Sigmoid colon (tissue), 7 donors: ENCODE measurements at places on chromosomes 7 and 10. TPM values are rescaled to one million over a fixed set of nuclear protein-coding genes. Genes with fewer than 3 reads are reported as not detected.

- H3K36me3 ChIP-seq = no peaks in the 10 kb centered on the region
- H3K27ac ChIP-seq = no peak overlapping the region
- DNase-seq = no peak
- no peak overlapping the region for H3K4me3 ChIP-seq
- no peaks in the 10 kb centered on the region for H3K4me1 ChIP-seq
- H3K27me3 ChIP-seq = no peaks in the 10 kb centered on the region
Observed at GRCh38 chr10:10730471-10731043, 287.1 kb upstream of the CELF2 start.

- H3K27me3 ChIP-seq = no peaks in the 10 kb centered on the region
- no peaks in the 10 kb centered on the region for H3K36me3 ChIP-seq
- no peak overlapping the region for H3K4me3 ChIP-seq
- DNase-seq = no peak
- no peak overlapping the region for H3K27ac ChIP-seq
Observed at GRCh38 chr10:62512732-62513475, 138.7 kb downstream of the ZNF365 start.

DNA sequence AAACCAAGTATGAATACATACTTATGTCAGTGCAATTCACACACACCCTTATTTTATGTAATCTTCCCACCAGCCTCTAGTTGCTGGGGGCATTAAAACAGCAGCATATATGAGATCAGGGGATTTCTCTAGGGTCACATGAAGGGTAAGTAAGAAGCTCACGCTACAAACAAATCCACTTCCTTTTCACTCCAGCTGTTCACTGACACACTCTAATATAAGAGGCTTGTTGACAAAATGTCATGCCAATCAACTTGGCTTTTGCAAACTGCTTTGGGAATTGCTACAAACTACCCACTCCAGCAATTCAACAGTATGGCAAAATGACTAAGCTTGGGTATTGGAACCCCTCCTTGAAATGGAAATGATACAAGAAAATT is 10.3 kb downstream of the FAM3C start:
- H3K27ac ChIP-seq = no peak overlapping the region
- H3K36me3 ChIP-seq = no peaks in the 10 kb centered on the region
- no peak for DNase-seq
- H3K27me3 ChIP-seq = no peaks in the 10 kb centered on the region

GRCh38 chr10:132589015-132589414 is 51.4 kb downstream of the INPP5A start:
- no peaks in the 10 kb centered on the region for H3K27me3 ChIP-seq
- no peaks in the 10 kb centered on the region for H3K36me3 ChIP-seq
- H3K4me3 ChIP-seq = no peak overlapping the region
- DNase-seq = no peak
- H3K4me1 ChIP-seq = no peaks in the 10 kb centered on the region

DNA sequence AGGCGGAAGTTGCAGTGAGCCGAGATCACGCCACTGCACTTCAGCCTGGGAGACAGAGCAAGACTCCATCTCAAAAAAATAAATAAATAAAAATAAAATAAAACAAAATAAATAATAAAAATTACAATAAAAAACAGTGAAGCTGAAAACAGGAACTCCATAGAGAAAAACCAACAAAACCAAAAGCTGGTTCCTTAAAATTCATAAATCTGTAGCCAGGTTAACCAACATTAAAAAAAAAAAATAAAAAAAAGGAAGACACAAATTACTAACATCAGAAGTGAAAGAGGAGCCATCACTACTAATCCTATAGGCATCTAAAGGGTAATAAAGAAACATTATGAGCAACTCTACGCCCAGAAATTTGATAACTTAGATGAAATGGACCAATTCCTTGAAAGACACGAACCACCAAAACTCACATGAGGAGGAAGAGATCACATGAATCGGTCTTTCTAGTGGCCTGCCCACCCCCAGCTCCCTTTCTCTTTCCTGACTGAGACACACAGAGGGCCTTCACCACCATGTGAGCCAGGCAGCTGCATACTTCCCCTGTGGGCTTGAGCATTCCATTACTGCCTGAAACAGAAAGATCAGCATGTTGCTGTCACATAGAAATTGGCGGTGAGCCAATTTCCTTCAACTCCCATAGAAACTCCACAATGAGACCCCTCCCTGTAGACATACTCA is 208.7 kb downstream of the MAD1L1 start:
- peak; percentile 54 for DNase-seq
- H3K27me3 ChIP-seq = no peaks in the 10 kb centered on the region
- H3K4me1 ChIP-seq = no peaks in the 10 kb centered on the region
- H3K4me3 ChIP-seq = no peak overlapping the region
- H3K36me3 ChIP-seq = no peaks in the 10 kb centered on the region
- H3K27ac ChIP-seq = no peak overlapping the region

DNA sequence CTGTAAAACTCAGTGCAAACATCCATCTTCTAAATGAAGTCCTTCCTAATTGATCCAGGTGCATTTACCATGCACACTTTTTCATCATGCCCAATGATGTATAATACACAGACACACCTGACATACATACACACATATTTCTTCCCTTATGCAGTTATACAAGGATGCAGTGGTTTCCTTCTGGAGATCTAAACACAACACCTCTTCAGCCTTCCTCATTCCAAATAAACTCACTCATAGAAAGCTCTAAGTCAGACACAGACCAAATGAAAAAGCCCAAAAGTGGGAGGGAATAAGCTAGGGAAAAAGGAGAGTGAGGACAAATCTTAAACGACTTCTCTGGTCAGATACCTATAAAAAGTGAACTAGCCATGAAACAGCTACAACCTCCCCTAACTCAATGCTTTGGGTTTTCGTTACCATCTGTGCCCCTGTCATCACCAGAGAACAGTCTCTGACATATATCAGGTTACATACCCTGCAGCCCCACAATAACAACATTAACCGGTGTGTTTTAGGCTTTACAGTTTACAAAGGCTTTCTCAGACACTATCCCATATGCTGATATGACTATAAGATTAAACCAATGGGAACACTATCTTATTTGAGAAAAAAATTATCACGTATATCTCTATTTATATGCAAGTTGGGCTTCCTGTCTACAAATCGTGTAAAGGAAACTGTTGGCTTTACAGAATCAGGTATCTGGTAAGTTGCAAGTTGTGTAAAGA is 675.2 kb downstream of the PHTF2 start:
- no peaks in the 10 kb centered on the region for H3K36me3 ChIP-seq
- H3K4me1 ChIP-seq = no peaks in the 10 kb centered on the region
- H3K27ac ChIP-seq = no peak overlapping the region
- no peak overlapping the region for H3K4me3 ChIP-seq
- no peak for DNase-seq
- no peaks in the 10 kb centered on the region for H3K27me3 ChIP-seq

DNA sequence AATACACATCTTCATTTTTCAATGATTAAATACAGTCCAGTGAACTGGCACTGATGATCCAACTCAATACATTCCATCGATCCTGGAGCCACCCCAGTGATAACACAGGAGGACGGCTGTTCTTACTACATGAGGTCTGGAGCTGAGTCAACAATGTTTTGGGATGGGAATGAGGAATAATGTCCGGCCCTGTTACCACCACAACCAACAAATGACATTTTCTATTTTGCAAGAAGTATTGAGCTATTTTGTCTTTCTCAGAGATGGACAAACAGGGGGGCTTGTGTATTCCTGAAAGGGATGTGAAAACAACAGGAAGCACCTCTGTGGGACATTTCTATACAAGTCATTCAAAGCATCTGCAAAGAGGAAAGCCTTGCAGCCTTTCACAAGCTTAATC is 249.2 kb downstream of the PARD3 start:
- H3K4me1 ChIP-seq = no peaks in the 10 kb centered on the region
- H3K27ac ChIP-seq = no peak overlapping the region
- no peaks in the 10 kb centered on the region for H3K27me3 ChIP-seq
- no peaks in the 10 kb centered on the region for H3K36me3 ChIP-seq
- no peak for DNase-seq

- no peak overlapping the region for H3K27ac ChIP-seq
- H3K36me3 ChIP-seq = no peaks in the 10 kb centered on the region
- H3K4me1 ChIP-seq = no peaks in the 10 kb centered on the region
- no peaks in the 10 kb centered on the region for H3K27me3 ChIP-seq
Observed at GRCh38 chr7:158024351-158024715, 563.3 kb downstream of the PTPRN2 start.

- H3K4me1 ChIP-seq = peaks cover 19% of the 10 kb centered on the region
- H3K27me3 ChIP-seq = no peaks in the 10 kb centered on the region
- no peak overlapping the region for H3K4me3 ChIP-seq
Observed at GRCh38 chr7:53315981-53316380, 280.5 kb downstream of the POM121L12 start.

GRCh38 chr7:22090512-22090911 is 144.8 kb upstream of the CDCA7L start:
- H3K36me3 ChIP-seq = no peaks in the 10 kb centered on the region
- H3K4me1 ChIP-seq = no peaks in the 10 kb centered on the region
- H3K27me3 ChIP-seq = no peaks in the 10 kb centered on the region
- no peak overlapping the region for H3K27ac ChIP-seq

GRCh38 chr7:101017064-101017777 is 2.7 kb upstream of the MUC17 start:
- H3K4me3 ChIP-seq = peak overlapping the region; percentile 22
- no peaks in the 10 kb centered on the region for H3K36me3 ChIP-seq
- peaks cover 12% of the 10 kb centered on the region for H3K4me1 ChIP-seq
- DNase-seq = peak; percentile 85
- H3K27me3 ChIP-seq = no peaks in the 10 kb centered on the region
- H3K27ac ChIP-seq = peak overlapping the region; percentile 48

DNA sequence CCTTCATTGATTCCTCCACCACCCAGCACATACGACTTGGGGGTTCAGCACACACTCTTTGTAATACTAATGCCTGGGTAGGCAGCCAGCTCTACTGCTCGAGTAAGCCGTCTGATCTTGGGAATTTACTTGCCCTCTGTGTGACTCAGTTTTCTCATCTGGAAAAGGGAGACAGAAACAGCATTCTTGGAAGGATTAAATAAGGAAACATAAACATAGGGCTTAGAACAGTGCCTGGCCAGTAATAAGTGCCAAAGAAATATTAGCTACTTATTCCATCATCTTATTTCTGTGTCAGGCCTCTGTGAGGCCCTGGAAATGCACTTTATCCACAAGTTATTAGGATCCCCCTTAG is 130.1 kb downstream of the TNS3 start:
- H3K4me1 ChIP-seq = peaks cover 47% of the 10 kb centered on the region

- no peak overlapping the region for H3K27ac ChIP-seq
- DNase-seq = no peak
- no peak overlapping the region for H3K4me3 ChIP-seq
- no peaks in the 10 kb centered on the region for H3K36me3 ChIP-seq
Observed at GRCh38 chr10:26090026-26090425, 126.5 kb upstream of the GAD2 start.

GRCh38 chr7:39882148-39882784 is 67.8 kb upstream of the CDK13 start:
- H3K27ac ChIP-seq = no peak overlapping the region
- H3K36me3 ChIP-seq = no peaks in the 10 kb centered on the region
- H3K4me1 ChIP-seq = no peaks in the 10 kb centered on the region
- H3K4me3 ChIP-seq = no peak overlapping the region
- no peak for DNase-seq

DNA sequence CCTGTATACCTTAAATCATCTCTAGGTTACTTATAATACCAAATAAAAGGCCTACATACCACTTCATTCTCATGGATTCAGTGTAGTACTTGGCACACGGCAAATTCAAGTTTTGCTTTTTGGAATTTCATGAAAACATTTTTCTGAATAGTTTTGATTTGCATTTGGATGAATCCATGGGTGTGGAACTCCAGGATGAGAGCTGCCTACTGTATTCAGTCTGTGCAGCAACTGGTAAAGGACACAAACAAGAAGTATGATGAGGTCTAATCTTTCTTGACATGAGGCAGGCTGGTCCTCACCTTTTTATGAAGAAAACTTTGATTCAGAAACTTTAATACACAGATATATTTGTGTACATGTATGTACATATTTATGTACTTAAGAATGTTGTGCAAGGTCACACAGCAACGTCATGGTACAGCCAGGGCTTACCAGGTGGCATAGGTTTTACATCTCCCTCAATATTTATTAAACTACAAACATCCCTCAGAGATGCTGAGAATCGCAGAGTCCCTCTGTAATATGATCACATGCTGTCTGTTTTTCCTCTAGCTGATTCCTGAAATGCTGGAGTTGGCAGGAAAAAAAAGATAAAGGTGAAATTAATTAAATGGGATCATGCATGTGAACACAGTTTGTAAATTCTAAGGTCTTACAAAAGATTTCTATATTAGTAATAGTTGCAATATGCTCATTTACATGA is 239.6 kb downstream of the PRKG1 start:
- no peaks in the 10 kb centered on the region for H3K36me3 ChIP-seq
- no peaks in the 10 kb centered on the region for H3K4me1 ChIP-seq
- H3K4me3 ChIP-seq = no peak overlapping the region
- H3K27ac ChIP-seq = no peak overlapping the region

DNA sequence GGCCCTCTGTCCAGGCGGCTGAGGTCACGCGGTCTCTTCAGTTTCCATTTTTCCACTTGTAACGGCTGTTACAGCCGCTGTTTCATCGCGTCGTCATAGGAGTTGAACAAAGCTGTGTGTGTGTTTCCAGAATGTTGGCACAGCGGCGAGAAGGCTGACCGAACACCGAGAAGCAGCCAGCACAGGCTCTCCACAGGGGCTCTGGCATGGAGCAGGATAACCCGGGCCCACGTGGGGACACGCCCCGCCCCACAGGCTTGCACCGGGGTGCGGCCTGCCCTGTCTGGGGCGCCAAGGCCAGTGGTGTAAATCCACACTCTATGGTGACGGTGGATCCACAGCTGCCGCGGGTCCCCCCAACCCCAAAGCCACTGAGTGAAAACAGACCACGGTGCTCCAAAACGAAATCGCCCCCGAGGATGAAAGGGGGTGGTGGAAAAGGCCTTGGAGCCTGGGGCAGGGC is 448.2 kb downstream of the DNAJB6 start:
- H3K27me3 ChIP-seq = no peaks in the 10 kb centered on the region
- no peaks in the 10 kb centered on the region for H3K4me1 ChIP-seq
- no peak overlapping the region for H3K27ac ChIP-seq
- H3K36me3 ChIP-seq = no peaks in the 10 kb centered on the region
- DNase-seq = no peak
- H3K4me3 ChIP-seq = no peak overlapping the region

GRCh38 chr7:4800926-4801838 is 25.8 kb downstream of the AP5Z1 start:
- DNase-seq = no peak
- no peak overlapping the region for H3K4me3 ChIP-seq
- H3K36me3 ChIP-seq = no peaks in the 10 kb centered on the region
- no peaks in the 10 kb centered on the region for H3K27me3 ChIP-seq

- H3K4me3 ChIP-seq = no peak overlapping the region
- DNase-seq = no peak
- no peaks in the 10 kb centered on the region for H3K4me1 ChIP-seq
Observed at GRCh38 chr7:31857172-31857571, 170.2 kb downstream of the PPP1R17 start.

CRPPA gene
- 1.2 TPM for polyA plus RNA-seq

AMPH gene
- 0.23 TPM for polyA plus RNA-seq

GJD4 gene
- polyA plus RNA-seq = not detected

NFE2L3 gene
- 0.60 TPM for polyA plus RNA-seq

CALHM3 gene
- not detected for polyA plus RNA-seq

OR13A1 gene
- 0.10 TPM for polyA plus RNA-seq

ICA1 gene
- polyA plus RNA-seq = 24.9 TPM

CHN2 gene
- polyA plus RNA-seq = 4.2 TPM

C7orf33 gene
- not detected for polyA plus RNA-seq

SPDYE1 gene
- not detected for polyA plus RNA-seq

PYROXD2 gene
- polyA plus RNA-seq = 2.3 TPM

TEX36 gene
- not detected for polyA plus RNA-seq
